ENCODE measurements at places on chromosomes 13 and 19.

DNA sequence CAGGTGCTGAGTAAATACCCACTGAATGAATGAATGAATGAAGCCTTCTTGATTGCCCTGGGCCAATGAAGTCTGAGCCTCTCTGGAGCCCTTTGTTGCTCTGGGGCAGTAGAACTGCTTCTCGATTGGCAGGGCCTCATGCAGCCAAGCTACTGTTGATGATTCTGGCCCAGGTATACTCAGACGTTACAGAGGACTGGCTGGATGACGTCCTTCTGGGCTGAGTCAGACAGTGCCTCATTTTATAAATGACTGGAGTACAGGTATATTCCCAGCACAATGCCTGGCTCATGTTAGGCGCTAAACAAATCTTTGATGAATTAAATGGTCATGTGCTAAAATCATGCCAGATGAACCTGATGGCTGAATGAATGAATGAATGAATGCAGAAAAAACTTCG is 243.8 kb upstream of the MAB21L1 start:
- DNase-seq: no peak

GRCh38 chr19:44692379-44692721 is 6.6 kb upstream of the CEACAM16 start:
- no peak for DNase-seq

GRCh38 chr19:2227415-2228156 is 8.5 kb downstream of the PLEKHJ1 start:
- DNase-seq: no peak

GRCh38 chr19:33332248-33332647 is 29.9 kb upstream of the CEBPA start:
- no peak for DNase-seq

GRCh38 chr13:72145383-72145782 is 278.4 kb upstream of the DACH1 start:
- DNase-seq: no peak

All from tibial nerve (tissue), 4 donors.